Smooth muscle cell of bladder (primary cell): ENCODE measurements at places on chromosomes 11 and 22. TPM values are rescaled to one million over a fixed set of nuclear protein-coding genes. Genes with fewer than 3 reads are reported as not detected.

Gene FIBIN
- total RNA-seq = 51.4 and 136 TPM in 2 replicates

Gene SAA4
- total RNA-seq = not detected in 2 replicates

Gene KRTAP5-8
- not detected in 2 replicates for total RNA-seq

Gene OPCML
- total RNA-seq = not detected in 2 replicates

Gene INS
- total RNA-seq = not detected in 2 replicates
